NCI-H748 treated with DMSO at 0.1 percent for 48 hours (cell line): ENCODE measurements at places on chromosomes 7 and 10.

DNA sequence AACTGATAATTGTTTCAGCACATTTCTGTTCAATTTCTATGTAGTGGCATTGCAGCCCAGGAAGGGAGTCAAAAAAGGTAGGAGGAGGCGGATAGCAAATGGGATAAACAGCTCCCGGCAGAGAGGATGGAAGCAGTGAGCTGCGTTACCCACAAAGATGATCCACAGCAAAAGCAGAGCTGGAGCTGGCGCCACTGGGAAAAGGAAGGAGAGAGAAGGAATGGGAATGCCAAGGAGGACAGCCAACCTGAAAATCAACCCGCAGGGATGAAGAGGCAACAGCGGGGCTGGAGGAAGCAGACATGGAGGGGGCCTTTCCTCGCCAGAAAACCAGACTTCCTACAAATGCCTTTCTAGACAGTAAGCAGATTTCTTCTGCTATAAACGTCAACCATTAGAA is 82.7 kb upstream of the ADAM12 start:
- DNase-seq, result no peak

DNA sequence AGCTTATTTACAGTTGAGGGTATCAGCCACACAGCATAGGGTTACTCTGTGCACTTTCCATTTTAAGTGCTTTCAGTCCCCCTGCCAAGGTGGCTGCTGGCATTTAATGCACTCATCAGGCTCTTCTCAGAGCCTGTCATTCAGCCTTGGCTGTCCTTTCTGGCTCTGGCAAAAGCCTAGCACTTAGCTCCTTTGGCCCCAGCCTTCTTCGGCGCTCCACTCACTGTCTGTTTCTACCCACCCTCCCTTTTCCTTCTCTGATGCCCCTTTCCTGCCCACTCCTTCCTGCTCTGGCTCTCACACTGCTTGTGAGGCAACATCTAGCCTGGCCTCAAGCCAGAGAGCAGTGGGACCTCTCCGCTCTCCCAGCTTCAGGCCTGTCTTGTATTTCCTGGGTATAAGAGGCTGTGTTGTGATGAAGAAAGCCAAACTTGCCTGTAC is 60.2 kb downstream of the WIPF3 start:
- no peak for DNase-seq

- DNase-seq, result peak; percentile 44
Measured at GRCh38 chr10:53209944-53210611, 437.5 kb upstream of the MBL2 start.

DNA sequence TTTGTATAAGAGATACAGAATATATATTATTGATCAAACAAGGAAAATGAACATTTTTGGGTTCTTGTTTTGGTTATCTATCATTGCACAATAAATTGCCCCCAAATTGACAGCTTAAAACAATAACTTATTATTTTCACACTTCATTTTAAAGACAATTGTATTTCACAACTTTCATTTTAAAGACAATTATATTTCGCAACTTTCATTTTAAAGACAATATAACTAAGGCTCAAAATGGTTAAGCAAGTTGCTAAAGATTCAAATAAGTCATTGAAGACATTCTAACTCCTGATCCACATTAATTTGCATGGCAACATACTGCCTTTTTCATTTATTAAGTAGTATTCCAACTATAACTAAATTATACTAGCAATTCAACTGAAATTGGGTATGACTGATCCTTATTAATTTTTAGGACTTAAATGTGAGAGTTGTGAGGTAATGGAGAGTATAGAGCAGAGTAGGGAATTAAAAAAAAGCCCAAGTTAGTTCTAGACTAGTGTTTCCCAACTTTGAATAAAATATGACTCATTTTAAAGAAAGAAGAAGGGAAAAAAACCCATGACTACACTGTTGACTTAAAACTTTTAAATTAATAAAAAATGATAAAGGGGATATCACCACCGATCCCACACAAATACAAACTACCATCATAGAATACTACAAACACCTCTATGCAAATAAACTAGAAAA is 9.9 kb upstream of the STEAP2 start:
- DNase-seq, result no peak

GRCh38 chr10:31930023-31930751 is 1.6 kb upstream of the ARHGAP12 start:
- DNase-seq, result no peak

- DNase-seq, result no peak
Measured at GRCh38 chr10:61042533-61042932, 98.5 kb upstream of the RHOBTB1 start.

GRCh38 chr7:116633131-116633988 is 38.6 kb upstream of the MET start:
- no peak for DNase-seq

DNA sequence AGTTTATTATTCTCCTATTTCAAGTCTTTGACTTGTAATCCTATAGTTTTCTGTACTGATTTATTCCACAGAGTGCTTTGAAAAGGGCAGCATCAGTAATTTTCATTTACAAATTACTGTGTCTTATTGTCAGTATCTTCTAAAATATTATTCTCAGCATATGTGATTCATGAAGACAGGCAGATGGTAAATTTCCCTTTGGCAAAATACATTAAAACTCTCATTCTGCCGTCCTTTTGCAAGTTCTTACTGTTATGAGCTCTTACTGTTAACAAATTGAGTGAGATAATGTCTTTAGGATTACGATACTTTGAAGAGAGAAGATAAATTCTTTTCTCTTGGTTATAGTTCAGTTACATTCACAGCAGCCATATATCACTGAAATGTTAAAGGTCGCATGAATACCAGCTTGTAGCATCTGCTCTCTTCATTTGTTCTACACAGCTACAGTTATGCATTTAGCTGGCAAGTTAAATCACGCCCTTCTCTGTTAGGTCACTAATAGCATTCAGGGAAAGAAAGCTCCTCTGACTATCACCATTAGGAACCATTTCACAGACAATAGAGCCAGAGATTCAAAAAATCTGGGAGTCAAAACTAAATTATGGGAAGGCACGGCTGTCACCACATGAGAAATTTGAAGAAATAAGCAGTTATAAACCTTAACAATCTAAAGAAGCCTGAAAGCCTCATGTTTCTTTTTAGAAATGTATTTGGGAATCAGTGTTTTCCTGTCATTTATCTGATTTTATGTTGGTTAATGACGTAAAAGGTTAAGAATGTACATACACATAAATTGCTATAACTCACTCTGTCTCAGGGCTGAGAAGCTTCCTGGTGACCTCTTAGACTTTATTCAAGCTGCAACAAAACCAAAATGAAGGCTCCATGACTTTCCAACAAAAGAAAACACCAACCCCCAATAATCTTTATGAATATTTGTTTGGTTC is 109.6 kb upstream of the SP4 start:
- DNase-seq, result peak; percentile 84

DNA sequence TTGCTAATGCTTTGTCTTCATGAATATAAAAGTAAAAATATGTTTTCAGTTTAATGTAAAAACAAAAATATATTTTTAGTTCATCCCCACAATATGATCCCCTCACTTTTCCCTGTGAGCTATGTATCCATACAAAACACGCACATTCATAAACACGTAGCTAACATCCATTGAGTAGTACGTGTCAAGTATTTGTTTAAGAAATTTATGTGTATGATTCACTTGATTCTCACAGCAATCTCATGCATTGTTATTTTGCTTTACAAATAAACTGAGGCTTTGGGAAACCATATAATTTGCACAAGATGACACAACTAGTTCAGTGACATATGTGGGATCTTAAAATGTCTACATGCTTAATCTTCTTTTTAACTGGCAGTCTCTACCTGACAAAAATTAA is 329.6 kb upstream of the SEMA3C start:
- no peak for DNase-seq

DNA sequence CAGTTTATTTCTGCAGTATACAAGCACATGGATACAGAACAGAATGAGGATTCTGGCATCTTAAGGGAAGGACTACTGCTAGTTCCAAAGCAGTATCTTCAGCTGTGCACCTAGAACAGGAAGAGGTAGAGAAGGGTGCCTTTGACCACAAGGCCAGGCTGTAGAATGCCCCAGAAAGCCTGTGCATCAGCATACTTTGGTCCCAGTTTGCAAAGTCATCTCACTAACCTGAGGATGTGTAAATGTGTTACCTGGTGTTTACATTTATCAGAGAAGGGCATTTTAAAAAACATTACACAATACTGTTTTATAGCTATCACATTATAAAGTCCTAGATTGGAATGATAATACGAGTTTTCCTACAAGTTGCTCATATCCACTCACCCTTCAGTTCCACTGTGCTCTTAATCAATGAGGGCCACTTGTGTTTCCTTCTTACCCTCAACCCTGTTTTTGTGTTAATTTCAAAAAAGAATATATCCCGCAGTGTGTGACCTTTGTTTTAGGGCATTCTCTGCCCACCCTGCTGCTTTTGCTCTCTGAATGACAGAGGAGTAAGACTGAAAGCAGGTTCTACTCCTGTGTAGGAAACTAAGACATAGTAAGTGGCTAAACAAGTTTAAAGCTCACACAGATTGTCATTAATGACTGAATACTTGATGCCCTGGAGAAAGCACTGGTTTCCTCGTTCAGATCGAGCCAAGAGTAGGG is 3.4 kb downstream of the SLC35G1 start:
- no peak for DNase-seq

GRCh38 chr10:112250555-112250954 is 32.6 kb upstream of the TECTB start:
- no peak for DNase-seq

DNA sequence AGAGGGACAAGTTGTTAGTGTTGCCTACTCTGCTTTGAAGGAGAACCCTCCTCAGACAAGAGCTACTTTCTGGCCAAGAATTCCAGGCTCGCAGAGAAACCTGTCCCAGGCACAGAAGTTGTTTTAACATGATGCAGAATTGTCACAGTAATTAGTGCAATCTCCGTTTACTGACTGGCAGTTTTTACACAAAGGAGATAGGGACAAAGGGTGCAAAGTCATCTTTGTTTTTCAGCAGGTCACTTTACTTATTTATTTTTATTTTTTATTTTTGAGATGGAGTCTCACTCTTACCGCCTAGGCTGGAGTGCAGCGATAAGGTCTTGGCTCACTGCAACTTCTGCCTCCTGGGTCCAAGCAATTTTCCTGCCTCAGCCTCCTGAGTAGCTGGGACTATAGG is 12.3 kb downstream of the TCF7L2 start:
- DNase-seq, result no peak

GRCh38 chr10:116772909-116773705 is 30.7 kb upstream of the HSPA12A start:
- DNase-seq, result no peak

DNA sequence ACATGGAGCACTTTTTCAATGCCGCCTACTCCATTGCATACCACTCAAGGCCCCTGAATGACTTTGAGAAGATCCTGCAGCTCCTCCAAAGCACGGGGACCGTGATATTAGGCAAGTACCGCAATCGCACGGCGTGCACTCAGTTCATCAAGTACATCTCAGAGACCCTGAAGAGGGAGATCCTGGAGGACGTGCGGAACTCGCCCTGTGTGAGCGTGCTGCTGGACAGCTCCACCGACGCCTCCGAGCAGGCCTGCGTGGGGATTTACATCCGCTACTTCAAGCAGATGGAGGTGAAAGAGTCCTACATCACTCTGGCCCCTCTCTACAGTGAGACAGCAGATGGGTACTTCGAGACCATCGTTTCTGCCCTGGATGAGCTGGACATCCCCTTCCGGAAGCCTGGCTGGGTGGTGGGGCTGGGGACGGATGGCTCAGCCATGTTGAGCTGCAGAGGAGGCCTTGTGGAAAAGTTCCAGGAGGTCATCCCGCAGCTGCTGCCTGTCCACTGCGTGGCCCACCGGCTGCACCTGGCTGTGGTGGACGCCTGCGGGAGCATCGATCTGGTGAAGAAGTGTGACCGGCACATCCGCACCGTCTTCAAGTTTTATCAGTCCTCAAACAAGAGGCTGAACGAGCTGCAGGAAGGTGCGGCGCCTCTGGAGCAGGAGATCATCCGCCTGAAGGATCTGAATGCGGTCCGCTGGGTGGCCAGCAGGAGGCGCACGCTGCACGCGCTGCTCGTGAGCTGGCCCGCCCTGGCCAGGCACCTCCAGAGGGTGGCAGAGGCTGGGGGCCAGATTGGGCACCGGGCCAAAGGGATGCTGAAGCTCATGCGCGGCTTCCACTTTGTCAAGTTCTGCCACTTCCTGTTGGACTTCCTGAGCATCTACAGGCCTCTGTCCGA is 12.7 kb upstream of the ATP6V0E2 start:
- DNase-seq, result no peak

- no peak for DNase-seq
Measured at GRCh38 chr10:1661859-1662437, 75.4 kb downstream of the ADARB2 start.

- DNase-seq, result no peak
Measured at GRCh38 chr10:52316001-52316400, 1.9 kb downstream of the DKK1 start.

- DNase-seq, result no peak
Measured at GRCh38 chr10:97673736-97674525, 13.1 kb downstream of the AVPI1 start.

DNA sequence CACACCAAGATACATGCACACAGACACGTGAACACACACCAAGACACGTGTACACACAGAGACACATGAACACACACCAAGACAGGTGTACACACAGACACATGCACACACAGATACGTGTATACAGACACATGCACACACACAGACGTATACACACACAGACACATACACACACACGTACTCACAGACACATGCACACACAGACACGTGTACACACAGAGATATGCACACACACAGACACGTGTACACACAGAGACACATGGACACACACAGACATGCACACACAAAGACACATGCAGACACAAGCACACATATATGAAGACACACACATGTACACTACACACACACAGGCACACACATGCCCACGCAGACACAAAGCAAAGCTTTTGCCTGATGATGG is 134.6 kb downstream of the TCERG1L start:
- DNase-seq, result no peak

DNA sequence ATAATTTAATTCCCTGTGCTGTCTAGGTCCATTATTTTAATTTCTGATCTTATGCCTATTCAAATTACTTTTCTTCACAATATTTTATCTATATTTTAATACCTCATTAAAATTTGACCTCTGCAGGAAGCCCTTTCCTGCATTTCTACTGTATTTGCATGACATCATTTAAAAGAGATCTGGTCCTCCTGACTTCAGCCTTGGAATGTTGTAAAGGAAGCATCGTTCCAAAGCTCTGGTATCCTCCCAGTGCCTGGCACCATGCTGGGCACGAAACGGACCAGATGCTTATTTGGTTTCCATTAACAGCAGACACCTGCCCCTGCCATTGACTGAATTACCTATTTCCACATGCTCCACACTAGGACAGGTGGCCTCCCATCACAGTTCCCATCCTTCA is 247.5 kb downstream of the KLF6 start:
- DNase-seq, result peak; percentile 65

DNA sequence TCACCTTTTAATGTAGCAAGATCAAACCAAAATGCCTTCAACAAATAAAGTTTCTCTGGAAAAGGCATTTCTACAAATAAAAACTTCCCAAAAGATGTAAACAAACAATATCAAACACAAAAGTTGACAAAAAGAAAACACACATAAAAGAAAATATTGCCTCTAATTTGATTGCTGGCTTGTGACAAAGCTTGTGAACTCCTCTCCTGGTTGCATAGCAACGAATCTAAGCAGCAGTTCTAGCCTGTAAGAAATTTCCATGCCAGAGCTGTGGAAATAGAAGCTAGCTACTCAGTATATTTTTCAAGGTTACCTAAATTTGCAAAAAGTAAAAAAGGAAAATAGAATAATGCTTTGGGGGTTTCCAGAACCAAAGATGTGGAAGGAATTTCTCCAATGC is 173.9 kb upstream of the CDK1 start:
- no peak for DNase-seq
